Naive B cell (primary cell): ENCODE measurements at places on chromosomes 3 and 15. TPM values are rescaled to one million over a fixed set of nuclear protein-coding genes. Genes with fewer than 3 reads are reported as not detected.

The UROC1 gene
- polyA plus RNA-seq = not detected

The RHCG gene
- not detected for polyA plus RNA-seq

The ARRDC4 gene
- polyA plus RNA-seq = 1.8 TPM

The DENND6A gene
- 31.0 TPM for polyA plus RNA-seq

The BNC1 gene
- polyA plus RNA-seq = not detected

The ROPN1B gene
- polyA plus RNA-seq = not detected

The SCN5A gene
- polyA plus RNA-seq = not detected

The RASL12 gene
- polyA plus RNA-seq = not detected

The MYD88 gene
- 82.4 TPM for polyA plus RNA-seq

The KIF7 gene
- polyA plus RNA-seq = not detected

The GPR149 gene
- polyA plus RNA-seq = not detected

The CCNL1 gene
- polyA plus RNA-seq = 64.1 TPM
